Ammon's horn (tissue), 1 donor: ENCODE measurements at places on chromosomes 7 and 10.

GRCh38 chr10:92068900-92069299 lies 145.3 kb downstream of the BTAF1 start:
- DNase-seq, result no peak

DNA sequence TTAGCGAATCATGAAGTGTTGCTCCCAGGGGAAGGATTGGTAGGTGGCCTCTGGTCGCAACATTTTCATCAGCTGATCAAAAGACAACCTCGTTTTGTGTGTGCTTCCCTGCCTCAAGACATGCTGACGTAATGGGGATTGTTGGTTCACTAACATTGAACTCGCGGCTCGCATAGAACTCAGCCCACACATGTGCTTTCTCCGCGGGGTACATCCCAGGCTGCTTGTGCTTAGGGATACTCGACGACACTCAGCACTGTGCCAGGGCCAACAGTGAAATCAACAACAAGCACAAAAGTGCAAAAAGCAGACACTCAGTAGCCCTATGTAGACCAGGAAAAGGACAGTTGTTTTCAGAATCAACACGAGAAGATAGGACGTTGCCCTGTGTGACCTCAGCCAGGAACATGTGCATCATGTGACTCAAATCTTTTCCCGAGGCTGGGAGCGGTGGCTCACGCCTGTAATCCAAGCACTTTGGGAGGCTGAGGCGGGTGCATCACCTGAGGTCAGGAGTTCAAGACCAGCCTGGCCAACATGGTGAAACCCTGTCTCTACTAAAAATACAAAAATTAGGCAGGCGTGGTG lies 20.8 kb downstream of the WIPI2 start:
- DNase-seq, result no peak

GRCh38 chr10:133335246-133336117 lies 1.2 kb downstream of the CALY start:
- DNase-seq, result peak; percentile 61

GRCh38 chr10:117946525-117947070 lies 100.1 kb downstream of the RAB11FIP2 start:
- no peak for DNase-seq

DNA sequence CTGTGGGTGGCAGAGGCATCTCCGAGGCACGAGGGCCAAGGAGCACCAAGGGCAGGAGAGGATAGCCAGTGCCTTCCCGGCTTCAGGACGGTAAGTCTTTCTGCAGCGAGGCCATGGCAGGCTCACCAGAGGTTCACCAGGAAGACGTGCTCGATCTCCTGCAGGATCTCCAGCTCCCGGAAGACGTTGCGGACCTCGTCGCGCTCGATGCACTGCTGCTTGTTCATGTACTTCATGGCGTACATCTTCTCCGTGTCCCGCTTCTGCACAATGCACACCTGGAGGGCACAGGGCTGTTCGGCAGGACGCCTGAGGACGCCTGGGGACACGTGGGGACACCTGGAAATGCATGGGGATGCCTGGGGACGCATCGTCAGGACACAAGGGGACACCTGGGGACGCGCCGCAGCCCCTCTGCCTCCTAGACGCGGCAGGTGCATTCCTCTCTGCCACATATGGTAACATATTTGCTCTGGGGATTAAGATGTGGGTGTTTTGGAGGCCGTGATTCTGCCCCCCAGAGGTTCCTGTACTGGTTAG lies 41.2 kb downstream of the DPYSL4 start:
- DNase-seq, result no peak

DNA sequence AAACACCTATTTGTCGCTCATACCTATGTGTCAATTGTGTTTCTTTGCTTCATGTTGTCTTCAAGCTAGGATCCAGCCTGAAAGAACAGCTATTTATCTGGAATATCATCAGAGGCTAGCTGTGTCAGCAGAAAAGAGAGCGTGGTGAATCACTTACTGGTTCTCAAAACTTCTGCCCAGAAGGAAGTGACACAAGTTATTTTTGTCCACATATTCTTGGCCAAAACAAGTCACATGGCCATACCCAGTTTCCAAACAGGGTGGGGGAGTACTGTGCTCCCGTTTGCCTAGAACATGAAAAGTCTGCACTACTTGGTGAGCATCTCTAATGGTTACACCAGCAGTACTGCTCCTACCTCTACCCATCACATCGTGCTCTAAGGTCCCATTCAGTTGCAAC lies 160.9 kb upstream of the CSTF2T start:
- peak; percentile 63 for DNase-seq
